ENCODE measurements at places on chromosomes 3 and 15. TPM values are rescaled to one million over a fixed set of nuclear protein-coding genes. Genes with fewer than 3 reads are reported as not detected.
A peak's percentile ranks its signal among the peaks of the same experiment; 100 is the strongest.

DNA sequence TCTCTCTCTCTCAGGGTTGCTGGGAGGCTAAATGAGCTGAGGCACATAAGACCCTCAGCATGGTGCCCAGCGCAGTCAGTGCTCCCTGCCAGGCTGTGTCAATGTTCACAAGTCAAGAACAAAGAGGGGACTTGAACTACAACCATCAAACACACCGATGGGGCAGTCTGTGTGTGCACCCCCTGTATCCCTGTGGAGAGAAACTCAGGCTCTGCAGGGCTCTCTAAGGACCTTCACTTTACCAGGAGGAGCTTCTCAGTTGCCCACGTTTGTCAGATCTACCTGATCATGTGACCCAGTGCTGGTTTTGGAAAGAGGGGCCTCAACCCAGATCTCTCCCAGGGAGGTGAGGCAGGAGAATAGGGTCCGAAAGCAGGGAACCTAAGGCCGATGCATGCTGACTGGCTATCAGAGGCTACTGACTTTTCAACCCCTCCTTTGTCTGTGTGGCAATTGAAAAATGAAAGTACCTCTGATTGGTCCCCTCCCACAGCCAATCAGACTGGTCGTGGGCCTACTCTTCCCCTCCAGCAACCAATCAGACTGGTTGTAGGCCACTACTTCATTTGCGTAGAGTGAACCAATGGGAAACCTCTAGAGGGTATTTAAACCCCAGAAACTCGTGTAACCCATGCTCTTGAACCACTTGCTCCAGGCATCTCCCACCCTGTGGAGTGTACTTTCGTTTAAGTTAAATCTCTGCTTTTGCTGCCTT is 34.0 kb downstream of the RHCG start:
- DNase-seq, result no peak

DNA sequence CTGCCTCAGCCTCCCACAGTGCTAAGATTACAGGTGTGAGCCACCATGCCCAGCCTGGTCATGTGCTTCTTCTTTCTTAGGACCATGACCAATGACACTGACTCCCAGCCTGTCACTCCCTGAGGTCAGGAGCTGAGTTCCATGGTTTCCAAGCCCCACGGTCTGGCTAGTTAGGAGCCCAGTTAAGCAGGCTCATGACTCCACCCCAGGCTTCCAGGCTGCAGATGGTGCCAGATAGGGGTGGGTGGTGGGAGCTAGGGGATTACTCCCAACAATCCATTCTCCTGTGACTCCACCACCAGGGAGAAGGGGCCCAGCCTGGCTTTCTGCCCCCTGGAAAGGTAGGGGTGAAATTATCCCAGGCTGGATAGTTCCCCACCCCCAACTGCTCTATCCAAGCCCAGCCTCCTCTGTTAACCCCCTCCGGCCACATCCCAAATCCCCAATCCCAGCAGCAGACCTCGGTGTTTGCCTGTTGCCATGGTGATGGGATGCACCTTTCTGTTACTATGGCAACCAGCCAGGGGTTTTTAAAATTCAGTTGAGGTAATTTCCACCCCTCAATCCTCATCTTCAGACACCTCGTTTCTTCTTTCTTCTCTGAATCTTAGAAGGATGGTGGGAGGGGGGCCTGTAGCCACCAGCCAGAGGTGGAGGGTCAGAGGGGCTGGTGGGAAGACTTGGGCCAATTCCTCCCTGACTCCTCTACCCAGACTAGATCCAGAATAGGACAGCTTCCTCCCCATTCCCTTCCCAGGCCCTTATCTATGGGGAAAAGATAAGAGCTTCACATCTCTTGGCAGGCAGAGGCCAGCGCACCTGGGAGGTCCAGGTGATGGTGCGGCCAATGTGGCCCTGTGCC is 22.5 kb upstream of the SEMA3F start:
- no peak for DNase-seq

DNA sequence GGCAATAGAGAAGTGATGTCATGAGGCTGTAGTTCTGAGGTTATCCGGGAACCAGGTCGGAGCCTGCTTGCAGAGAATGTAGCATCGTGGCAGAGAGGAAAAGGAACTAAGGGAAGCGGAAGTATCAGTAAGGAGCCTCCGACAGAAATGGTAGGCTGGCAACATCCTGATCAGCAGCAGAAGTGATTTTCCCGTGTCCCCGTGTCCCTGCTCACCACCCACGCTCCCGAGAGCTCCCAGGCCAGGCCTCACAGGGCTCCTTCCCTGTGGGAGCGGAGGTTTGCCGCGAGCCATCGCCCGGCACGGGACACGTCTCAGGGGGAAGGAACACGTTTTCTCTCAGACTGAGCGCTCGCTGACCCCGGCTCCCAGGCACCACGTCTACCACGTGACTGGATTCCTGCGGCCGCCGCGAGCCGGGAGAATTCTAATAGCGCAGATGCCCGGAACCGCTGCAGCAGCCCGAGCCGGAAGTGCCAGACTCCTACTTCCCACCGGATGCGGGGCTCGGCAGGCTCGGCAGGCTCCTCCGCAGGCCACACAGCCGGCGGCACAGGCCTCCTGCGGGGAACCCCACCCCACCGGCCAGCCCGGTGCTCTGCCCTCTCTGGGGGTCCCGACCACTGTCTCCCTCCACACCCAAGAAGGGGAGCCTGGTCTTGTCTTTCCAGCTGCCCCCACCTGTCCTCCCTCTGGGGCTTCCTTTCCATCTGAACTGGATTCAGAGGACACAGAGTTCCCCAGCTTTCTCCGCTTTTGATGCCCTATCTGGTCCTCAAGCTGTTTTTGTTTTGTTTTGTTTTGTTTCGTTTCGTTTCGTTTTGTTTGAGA is 99.3 kb downstream of the BDH1 start:
- peak; percentile 88 for DNase-seq

GRCh38 chr15:58423831-58424608 is 7.8 kb upstream of the LIPC start:
- no peak for DNase-seq

Gene ANKRD34C
- total RNA-seq, result not detected

Gene NLGN1
- total RNA-seq, result not detected

DNA sequence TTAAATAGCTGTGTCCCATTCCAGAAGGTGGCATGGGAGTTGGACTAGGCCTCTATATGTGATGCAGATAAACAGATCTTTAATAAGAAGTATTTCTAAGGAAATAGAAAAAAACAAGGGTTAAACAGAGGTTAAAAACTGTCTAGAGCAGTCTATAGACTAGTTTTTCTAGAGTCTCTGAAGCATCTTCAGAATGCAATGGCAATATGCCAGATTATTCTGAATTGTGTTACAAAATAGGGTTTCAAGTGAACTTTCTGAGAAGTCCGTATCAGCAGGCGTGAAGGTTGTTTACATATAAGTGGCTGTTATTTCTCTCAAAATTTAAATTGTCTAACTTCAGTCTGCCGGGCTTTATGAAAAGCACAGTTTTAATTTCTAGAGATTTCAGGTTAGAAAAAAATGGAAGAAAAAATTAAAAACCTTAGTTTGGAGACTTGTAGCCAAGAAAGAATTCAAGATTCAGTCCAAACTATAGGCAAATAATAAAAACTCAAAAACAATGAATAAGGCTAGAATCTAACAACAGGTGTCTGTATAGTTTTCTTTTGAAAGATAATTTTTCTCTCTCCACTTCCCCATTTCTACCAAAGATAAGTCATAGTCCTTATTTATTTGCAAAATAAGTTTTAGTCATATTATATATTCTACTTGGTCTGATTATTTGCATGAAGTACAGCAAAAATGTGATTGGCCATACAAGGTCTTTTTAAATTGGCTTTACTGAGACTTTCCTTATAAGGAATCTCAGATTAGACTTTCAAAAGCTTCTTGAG is 55.2 kb downstream of the OSTN start:
- no peak for DNase-seq

DNA sequence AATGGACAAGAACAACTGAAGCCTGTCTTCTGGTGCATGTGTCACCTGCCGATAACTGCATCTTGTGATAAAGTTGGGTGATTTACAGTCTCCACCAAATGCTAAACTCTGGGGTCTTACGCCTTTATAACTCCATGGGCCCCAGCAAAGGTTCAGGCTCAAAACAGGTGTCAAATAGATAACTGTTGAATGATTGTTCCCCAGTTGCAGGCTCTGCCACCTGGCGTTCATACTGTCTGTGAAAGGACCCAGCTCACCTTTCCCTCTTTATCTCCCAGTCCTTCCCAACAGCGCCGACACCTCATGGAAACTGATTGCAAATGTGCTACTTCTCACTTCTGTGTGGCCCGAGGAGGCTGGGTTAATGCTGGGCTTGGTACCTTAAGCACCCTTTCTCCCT is 8.3 kb upstream of the SNX22 start:
- DNase-seq, result no peak

Gene SNTN
- total RNA-seq, result not detected

Gene HMG20A
- 100 TPM for total RNA-seq

GRCh38 chr3:176090727-176091126 is 1106.6 kb downstream of the TBL1XR1 start:
- DNase-seq, result no peak

DNA sequence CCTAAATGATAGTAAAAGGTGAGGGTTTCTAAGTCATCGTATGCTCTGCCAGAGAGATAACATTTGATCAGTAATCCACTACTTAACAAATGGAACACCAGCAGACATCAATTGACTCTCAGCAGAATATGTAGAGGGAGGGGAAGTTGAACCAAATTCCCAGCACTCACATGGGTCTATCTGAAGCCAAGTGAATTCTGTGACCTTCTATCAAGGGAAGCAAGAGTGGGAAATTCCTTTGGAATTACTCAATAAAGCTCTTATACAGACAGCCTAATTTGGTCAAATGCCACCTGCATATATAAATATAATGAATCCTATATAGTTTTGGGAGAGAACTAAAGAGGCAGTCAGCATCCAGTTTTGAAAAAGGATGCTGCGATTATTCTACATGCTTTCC is 15.8 kb upstream of the KCNMB2 start:
- no peak for DNase-seq

Gene UACA
- 85.3 TPM for total RNA-seq

GRCh38 chr15:55151631-55152030 is 45.1 kb downstream of the RSL24D1 start:
- no peak for DNase-seq

GRCh38 chr3:52204337-52205073 is 6.5 kb downstream of the ALAS1 start:
- DNase-seq, result peak; percentile 14

GRCh38 chr15:86193716-86194380 is 114.2 kb downstream of the AGBL1 start:
- DNase-seq, result no peak

Gene TMEM108
- 3.8 TPM for total RNA-seq

Gene CFAP20DC
- 0.46 TPM for total RNA-seq

Gene RNF123
- total RNA-seq, result 36.5 TPM

DNA sequence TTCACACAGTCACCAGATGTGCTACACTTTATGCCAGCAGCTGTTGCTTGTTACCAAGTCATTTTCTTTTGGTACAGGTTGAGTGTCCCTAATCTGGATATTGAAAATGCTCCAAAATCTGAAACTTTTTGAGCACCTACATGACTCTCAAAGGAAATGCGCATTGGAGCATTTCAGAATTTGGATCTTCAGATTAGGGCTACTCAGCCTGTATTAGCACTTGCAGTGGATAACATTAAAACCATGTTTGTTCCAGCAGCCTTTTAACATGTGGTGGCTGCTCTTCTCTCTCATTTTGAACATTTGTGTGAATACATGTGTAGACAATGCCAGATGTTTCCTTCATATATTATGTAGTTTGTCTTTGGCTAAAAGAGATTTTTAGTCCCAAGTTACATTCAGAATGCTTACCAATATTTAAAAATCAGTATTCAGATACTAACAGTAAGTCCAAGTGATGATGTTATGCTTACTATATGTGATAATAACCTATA is 230.9 kb upstream of the UBE2E1 start:
- no peak for DNase-seq

DNA sequence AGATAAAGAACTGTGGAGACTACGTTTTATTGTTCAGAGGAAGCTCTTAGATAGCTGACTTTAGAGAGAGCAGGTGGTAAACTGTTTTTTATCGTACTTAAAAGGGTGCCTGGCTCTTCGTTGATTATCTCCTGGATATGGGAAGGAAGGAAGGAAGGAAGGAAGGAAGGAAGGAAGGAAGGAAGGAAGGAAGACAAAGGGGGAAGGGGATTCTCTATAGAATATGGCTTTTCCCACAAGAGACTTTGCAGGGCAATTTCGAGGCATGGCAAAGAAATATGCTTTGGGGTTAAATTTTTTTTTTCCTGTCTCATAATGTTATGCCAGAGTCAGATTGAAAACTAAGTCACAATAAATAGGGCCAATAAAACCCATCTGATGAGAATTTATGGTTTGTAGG is 271.9 kb upstream of the POU1F1 start:
- no peak for DNase-seq

GRCh38 chr3:192831111-192831644 is 86.5 kb downstream of the MB21D2 start:
- DNase-seq, result no peak

Gene LDHAL6B
- total RNA-seq, result not detected

Gene FANCD2OS
- total RNA-seq, result not detected

DNA sequence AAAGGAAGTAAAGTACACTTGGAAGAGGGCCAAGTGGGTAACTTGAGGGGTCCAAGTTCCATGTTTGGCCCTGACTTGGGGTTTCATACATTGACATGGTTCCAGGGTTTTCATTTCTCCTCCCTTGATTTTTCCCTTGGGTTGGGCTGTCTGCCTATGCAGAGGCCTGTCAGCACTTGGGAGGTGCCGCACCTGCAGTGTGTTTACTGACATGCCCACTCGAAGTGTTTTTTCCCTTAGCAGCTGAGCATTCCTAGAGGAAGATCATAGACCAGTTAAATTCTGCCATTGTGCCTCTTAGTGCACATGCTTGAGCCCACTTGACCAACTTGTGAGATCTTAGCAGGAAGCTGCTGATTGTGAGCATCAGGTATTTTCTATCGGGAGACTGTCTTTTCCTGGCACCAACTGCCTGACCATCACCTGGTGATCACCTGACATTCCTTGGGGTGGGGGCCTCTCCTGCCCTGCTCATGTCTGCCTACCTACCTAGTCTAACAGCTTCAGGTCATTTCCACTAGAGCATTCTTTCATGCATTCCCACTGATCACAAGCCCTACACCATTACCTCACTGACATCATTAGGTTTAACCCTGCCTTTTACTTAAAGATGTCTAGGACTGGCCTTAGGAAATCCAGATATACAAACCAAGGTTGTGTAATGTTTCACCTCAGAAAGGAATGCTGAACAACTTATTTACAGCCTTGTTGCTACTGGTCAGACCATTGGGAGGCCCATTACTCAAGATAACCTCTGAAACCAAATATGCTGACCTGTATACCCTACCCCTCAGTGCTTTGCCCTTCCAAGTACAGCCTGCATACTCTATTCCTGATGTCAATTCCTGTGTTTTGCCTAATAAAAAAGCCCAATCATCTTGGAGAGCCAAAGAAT is 68.3 kb downstream of the CD47 start:
- no peak for DNase-seq

Gene IMPG2
- total RNA-seq, result 0.46 TPM
